Motor neuron (in vitro differentiated cells): ENCODE measurements at places on chromosomes 7 and 10.
A peak's percentile ranks its signal among the peaks of the same experiment; 100 is the strongest.

- no peak for ATAC-seq
Measured at GRCh38 chr7:107958764-107959526, 44.0 kb downstream of the LAMB1 start.

DNA sequence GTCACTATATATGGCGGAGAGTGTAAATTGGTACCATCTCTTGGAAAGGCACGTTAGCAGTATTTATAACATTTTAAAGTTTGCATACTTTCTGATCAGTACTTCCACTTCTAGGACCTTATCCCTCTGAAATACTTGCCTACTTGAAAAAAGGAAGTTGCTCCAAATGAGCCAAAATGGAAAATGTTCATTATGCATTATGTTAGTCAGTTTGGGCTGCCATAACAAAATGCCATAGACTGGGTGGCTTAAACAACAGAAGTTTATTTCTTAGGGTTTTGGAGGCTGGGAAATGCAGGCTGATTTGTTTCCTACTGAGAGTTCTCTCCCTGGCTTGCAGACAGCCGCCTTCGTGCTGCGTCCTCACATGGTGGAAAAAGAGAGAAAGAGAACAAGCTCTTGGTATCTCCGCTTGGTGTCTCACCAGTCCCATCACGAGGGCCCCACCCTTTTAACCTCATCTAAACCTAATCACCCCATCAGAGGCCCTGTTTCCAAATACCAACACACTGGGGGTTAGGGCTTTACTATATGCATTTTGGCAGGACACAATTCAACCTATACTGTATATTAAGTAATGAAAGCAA, 6.9 kb downstream of the SNX10 start:
- ATAC-seq = no peak

GRCh38 chr10:70565556-70566514, 36.7 kb downstream of the PRF1 start:
- no peak for ATAC-seq

GRCh38 chr7:158861004-158861787, 4.8 kb downstream of the DYNC2I1 start:
- no peak for ATAC-seq

GRCh38 chr10:1119501-1119900, 63.3 kb downstream of the WDR37 start:
- no peak for ATAC-seq

GRCh38 chr10:99784016-99784726, 1.7 kb downstream of the ABCC2 start:
- ATAC-seq = no peak

- ATAC-seq = peak; percentile 76
Measured at GRCh38 chr10:68871105-68871711, 29.9 kb upstream of the DDX50 start.

GRCh38 chr10:73876157-73876556, 1.8 kb upstream of the CAMK2G start:
- ATAC-seq = no peak

DNA sequence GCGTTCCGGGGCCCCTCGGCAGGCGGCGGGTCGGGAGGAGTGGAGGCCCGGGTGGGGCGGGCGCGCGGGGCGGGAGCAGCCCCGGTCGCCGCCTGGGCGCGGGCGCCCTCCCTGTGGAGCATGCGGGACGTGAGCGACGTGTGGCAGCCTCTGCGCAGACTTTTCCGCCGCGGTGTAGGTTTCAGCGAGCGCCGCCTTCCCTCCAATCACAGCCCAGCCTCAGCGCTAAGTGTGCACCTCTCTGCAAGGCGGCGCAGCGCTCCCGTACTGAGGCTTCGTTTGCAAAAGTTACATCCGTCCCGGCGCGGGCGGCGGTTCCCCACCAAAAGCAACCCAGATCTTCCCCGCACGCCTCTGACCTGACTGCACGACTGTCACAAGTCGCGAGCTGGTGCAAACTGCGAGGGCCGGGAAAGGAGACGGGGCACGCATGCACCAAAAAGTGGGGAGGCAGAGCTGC, 1.2 kb upstream of the PFKFB3 start:
- ATAC-seq = peak; percentile 46

GRCh38 chr7:151818674-151819519, 58.0 kb downstream of the PRKAG2 start:
- no peak for ATAC-seq

DNA sequence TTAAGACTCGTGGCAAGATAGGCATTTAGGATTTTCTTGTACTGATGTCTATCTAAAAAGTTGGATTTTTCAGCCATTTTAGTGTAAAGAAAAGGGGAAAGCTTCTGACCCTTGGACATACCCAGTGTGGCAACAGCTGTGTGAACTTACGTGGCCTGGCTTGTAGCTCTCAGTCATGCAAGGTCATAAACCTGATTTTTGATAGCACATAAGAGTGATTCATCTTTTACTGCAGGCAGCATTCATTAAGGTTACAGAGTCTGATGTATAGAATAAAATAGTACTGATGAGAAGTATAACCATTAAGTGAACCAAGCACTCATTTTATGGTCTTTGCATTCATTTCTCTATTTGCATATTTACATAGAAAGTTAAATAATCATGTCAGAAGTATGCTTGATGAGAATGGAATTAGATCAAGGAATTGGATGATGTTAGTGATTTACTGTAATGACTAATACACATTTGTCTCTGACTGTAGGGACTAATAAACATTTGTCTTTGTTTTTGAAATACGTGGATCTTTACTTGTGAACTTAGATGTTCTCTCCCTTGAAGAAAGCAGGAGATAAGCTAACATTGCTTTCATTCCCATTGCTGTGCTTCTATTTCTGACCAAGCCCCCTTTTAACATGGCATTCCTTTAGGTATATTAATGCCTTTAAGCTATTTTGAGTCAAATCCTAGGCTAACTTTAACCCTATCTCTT, 88.2 kb downstream of the GSDME start:
- ATAC-seq = peak; percentile 16

- ATAC-seq = no peak
Measured at GRCh38 chr7:97680622-97681021, 51.3 kb upstream of the TAC1 start.

GRCh38 chr10:102919246-102919959, 1.3 kb downstream of the CNNM2 start:
- ATAC-seq = no peak

GRCh38 chr7:128265156-128265905, 24.3 kb downstream of the LEP start:
- no peak for ATAC-seq

- peak; percentile 90 for ATAC-seq
Measured at GRCh38 chr7:30869794-30870611, 41.6 kb upstream of the AQP1 start.

DNA sequence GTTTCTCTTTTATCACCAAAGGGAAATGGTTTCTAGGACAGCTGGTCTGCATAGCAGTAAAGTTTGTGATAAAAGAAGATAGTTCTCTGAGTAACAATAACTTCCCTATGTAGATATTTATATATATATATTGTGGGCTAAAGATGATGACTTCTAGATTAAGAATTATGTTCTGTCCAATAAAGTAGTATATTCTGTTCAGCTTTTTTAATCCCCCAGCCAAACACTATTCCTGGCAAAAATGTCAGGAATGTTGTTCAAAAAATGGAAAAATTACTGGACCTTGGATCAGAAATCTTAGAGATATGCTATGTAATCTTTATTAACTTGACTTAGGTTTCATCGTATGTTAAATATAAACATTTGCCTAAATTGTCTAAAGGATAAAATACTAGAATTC, 136.3 kb upstream of the GNAI1 start:
- ATAC-seq = no peak

DNA sequence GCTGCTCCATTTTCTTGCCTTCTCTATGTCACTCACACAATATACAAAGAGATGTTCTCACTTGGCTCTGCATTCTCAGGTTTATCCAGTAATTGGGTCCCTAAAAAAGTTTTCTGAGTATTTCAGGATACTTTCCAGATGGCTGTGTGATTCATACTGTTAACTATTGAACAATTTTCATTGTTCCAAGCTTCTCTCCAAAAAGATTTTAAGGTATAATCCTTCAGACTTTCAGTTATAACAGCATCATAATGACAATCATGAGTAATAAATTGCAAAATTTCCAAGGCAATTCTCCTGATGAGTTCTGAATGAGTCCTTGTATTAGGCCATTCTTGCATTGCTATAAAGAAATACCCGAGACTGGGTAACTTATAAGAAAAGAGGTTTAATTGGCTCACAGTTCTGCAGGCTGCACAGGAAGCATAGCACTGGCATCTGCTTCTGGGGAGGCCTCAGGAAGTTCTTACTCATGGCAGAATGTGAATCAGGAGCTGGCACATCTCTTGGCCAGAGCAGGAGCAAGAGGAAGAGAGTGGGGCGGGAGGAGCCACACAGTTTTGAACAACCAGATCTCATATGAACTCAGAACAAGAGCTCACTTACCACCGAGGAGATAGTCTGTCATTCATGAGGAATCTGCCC, 148.1 kb downstream of the SLC16A9 start:
- no peak for ATAC-seq

DNA sequence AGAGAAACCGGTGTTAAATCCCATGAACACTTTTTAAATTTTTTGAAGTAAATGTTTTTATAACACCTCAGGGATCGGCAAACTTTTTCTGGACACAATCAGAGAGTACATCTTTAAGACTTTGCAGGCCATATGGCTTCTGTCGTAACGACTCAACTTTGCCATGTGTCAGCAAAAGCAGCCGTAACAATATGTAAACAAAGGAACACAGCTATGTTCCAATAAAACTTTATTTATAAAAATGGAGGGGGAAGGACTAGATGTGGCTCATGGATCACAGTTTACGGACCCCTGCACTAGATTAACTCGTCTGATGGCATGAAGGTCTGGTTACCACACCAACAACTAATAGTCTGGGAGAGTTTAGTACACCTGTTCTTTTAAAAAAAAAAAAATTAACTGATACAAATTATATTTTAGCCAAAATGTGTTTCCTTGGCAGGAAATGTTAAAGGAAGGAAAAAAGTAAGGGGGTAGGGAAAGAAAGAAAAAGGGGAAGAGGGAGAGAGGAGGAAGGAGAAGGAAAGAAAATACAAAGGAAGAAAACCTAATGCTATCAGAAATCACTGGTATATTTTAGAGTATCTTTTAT, 50.2 kb downstream of the ABI1 start:
- ATAC-seq = no peak

GRCh38 chr10:4396401-4397283, 429.4 kb upstream of the AKR1E2 start:
- ATAC-seq = no peak

- no peak for ATAC-seq
Measured at GRCh38 chr10:95716466-95716865, 22.7 kb upstream of the TCTN3 start.

- no peak for ATAC-seq
Measured at GRCh38 chr7:33091641-33092191, 17.5 kb downstream of the RP9 start.

GRCh38 chr7:47100817-47101435, 481.0 kb downstream of the TNS3 start:
- peak; percentile 87 for ATAC-seq

DNA sequence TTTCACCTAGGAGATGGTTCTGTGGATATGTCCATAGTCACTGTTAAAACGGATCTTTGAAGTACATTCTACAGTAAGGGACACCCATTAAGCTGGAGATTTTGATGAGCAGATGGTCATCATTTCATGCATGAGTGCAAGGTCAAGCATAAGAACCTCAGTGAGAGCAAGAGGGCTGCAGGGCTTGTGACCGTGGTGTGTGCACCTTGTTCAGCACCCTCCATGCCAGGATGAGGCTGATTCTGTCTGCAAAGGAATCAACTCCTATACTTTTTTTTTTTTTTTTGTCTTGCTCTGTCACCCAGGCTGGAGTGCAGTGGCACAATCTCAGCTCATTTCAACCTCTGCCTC, 17.6 kb downstream of the PDSS1 start:
- ATAC-seq = no peak

DNA sequence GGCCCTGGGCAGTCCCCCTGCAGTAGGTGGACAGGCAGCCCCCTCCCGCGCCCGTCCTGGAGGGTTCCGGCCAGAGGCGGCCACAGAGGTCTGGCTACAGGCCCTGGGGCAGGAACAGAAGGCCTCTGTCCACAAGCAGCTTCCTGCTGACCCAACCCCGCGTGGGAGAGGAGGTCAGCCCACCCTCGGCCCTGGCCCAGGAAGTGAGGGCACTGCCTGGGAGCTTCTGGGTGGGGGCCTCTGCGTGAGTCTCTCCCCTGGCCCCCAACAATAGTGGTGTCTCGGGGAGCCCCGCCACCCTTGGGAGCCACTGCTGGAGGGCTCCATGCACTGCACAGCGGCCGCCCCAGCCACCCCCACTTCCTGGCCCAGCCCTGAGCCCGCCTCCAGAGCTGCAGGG, 4.7 kb downstream of the MICALL2 start:
- ATAC-seq = no peak

- ATAC-seq = no peak
Measured at GRCh38 chr10:99548041-99548530, 15.3 kb downstream of the NKX2-3 start.

DNA sequence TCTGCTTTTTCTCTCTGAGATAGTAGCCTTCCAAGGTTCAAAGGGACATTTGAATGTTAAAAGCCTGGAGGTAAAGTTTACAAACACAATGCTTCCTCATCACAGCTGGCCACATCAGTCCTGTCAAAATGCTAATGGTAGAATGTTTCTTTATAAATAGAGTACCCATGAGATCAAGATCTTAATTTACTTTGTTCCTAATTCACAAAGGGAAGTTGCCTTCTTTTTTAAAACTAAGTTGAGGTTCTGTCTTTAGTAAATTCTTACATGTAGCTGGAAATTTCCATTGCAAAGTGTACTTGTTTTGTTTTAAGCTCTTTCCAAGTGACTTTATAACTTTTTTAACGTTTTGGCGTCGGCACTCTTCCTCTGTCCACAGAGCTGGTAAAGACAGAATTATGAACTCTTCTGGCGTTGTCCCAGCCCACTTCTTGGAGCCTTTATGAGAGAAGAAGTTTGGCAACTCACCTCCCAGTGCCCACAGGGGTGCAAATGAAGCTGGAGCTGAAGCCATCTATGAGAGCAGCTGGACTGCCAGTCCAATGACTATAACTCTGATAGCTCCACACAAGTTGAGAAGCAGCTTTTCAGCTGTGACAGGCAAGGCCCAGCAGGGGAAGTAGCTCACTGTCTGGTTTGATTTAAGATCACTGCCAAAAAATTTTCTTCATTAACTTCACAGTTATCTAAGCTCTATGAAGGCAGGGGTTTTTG, 23.3 kb downstream of the FZD1 start:
- ATAC-seq = no peak

DNA sequence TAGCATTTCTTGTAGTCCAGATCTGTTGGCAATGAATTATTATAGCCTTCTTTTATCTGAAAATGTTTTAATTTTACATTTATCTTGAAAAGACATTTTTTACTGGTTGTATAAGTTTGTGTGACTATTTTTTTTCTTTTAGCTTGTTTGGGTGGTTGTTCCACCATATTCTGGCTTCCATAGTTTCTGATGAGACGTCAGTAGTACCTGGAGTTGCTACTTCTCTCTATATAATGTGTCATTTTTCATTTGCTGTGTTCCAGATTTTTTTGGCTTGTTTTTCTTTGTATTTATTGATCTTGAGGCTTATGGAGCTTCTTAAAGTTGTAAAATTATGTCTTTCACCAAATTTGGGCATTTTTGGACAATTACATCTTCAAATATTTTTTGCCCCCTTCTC, 168.8 kb downstream of the DNAJB6 start:
- no peak for ATAC-seq
